ENCODE measurements at places on chromosomes 12 and 14.
A peak's percentile ranks its signal among the peaks of the same experiment; 100 is the strongest.

DNA sequence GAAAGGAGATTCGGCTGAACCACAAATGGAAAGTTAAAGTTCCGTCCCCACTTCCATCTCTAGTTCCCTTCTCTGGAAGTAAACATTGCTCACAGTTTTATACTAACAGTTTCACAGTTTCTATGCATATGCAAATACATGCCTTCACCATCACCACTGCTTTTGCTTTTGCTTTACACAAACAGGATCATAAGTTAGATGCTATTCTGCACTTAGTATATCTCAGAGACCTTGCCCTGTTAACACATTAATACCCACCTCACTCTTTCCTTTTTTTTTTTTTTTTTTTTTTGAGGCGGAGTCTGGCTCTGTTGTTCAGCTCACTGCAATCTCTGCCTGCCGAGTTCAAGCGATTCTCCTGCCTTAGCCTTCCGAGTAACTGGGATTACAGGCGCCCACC is 890 bp downstream of the TEP1 start:
- DNase-seq, result no peak

DNA sequence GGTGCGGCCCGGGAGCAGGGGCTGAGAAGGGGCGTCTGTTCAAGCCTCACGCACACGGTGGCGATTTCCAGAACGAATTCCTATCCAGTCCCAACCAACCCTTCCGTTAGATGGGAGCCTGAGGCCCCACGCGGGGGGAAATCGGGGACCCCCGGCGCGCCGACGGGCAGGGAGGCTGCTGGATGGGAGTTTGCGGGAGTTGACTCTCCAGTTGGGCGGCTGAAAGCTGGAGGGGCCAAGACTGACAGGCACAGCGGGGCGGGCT is 9.8 kb downstream of the EXOC3L4 start:
- DNase-seq, result no peak

GRCh38 chr12:130212384-130212989 is 50.2 kb downstream of the FZD10 start:
- DNase-seq, result no peak

- no peak for DNase-seq
These were observed 920 bp downstream of the CDK17 start for GRCh38 chr12:96399120-96399918.

- no peak for DNase-seq
These were observed 64.5 kb downstream of the VWF start for GRCh38 chr12:6059860-6060565.

GRCh38 chr14:64653900-64654245 is 50.4 kb upstream of the PLEKHG3 start:
- DNase-seq, result no peak

- peak; percentile 0 for DNase-seq
These were observed 19.0 kb downstream of the KLRB1 start for GRCh38 chr12:9588749-9589148.

DNA sequence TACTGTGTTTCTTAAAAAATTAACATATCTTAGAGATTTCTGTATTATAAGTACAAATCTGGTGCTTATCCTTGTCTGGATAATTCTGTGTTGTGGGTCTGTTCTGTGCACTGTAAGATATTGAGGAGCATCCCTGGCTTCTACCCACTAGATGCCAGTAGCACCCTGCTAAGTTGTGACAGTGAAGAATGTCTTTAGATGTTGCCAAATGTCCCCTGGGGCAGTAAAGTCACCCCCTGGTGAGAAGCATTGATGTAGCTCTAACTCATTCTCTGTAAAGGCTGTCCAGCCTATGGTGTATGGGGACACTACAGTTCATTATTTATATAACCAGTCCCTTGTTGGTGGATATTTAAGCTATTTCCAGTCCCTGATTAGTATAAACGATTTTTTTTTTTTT is 31.4 kb downstream of the MAP1LC3B2 start:
- no peak for DNase-seq

DNA sequence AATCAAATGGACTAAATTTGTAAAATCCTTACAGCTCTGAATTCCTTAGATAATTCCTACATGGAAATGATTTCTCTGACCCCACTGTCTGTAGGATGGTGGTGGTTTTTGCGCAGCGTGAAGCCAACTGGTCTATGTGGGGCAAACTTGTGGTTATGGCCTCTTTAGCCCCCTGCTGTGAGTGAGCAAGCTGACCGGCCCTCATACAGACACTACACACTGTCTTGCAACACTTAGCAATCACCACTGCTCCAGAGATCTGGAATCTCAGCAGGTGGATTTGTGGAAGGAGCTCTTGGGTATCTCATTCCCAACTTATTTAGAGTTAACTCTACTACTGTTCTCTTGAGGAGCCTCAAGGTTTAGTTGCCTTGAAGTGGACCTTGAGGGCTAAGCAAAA is 70.2 kb downstream of the SCN8A start:
- no peak for DNase-seq

DNA sequence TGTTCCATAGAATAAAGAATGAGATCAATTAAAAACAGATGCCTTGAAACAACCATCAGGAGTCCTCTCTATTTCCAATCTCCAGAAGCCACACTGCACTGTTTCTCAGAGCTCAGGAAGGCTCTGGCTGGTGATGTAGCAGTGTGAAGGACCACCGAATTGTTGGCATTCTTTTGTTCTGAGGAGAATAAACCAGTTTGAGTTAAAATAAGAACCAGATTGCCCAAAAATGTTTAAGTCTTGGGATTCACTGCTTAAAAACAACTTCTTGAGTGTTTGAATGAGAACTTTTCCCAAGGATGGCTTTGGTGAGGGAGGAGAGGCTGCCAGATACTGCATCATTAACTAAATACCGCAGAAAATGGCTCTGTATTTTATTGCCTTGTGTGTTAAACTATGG is 341.2 kb downstream of the C12orf75 start:
- no peak for DNase-seq

DNA sequence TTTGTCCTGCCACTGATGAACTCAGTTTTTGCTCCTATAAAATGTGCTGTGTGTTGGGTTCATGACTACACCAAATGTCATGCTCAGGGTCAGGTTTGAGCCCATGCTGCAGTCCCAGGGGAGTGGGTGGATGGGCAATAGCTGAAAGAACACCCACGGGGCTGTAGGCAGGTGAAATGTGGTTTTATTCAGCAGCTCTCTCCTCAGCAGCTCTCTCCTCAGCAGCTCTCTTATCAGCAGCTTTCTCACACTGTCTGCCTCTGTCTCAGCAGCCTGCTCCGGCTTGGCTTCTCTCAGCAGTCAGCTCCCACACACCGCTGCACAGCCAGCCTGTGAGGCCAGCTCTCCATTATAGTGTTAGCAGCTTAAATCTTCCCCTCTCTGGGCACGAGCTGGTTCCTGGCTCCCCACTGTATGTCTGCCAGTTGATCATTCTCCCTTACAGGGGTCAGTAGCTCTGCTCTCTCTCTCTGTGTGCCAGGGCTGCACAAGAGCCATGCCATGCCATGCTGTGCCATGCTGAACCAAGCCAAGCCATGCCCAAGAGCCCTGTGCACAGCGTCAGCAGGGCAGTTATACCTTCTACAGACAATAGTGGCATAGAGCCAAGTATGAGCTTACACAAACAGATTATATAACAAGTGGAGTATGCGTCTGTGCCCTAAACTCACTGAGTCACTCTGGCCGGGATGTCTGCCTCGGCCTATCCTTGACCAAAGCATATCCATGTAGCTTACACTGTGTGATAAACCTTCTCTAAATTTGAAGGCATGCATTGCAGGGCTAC is 303.3 kb upstream of the TMPO start:
- DNase-seq, result no peak
